ENCODE measurements at places on chromosomes 3 and 15.

DNA sequence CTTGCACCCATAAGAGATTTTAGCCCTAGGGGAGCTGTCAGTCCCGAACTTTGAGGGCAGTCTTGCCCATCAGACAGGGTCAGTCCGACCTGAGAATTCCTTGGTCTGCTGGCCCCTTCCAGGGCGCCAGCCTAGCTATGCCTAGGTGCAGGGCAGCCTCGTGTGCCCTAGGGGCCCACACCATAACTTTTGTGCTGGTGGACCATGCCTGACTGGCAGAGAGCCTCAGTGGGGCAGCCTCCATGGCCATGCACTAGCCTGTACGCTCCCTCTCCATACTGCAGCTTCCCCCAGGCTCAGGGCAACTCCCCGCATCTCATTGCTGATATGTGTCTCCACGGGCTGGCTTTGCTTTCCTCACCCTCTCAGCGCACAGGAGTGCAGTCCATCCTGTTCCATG, 835.8 kb upstream of the ALCAM start:
- no peak for DNase-seq

DNA sequence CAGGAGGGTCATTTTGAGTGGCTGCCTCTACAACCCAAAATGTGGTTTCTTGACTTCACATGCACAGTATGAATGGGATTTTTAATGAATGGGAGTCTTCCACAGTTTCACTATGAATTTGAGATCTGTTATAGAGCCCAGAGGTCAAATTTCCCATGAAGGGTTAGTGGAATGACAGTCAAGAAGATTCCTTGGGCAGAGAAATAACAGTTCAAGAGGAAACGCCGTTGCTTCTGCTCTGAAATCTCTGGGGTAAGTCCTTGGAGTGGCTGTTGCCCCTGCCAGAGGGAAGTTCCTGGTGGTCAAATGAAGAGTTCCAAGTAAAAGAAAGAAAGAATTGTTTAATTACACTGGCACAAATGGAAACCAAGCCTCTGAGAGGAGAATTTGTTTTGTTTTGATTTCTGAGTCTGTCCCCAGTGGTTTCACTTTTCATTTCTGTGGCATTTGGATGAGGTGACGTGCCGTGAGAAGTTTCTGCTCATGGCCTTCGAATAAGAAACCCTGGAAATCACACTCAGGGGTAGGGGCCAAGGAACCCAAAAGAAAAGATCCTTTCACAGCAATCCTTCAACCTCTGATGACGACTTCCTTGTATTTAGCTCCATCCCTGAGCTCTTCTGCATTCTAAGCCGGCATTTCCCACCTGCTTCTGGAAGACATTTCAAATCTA, 77.5 kb upstream of the IL12A start:
- DNase-seq: no peak

GRCh38 chr15:81049835-81050234, 49.1 kb downstream of the TLNRD1 start:
- no peak for DNase-seq

DNA sequence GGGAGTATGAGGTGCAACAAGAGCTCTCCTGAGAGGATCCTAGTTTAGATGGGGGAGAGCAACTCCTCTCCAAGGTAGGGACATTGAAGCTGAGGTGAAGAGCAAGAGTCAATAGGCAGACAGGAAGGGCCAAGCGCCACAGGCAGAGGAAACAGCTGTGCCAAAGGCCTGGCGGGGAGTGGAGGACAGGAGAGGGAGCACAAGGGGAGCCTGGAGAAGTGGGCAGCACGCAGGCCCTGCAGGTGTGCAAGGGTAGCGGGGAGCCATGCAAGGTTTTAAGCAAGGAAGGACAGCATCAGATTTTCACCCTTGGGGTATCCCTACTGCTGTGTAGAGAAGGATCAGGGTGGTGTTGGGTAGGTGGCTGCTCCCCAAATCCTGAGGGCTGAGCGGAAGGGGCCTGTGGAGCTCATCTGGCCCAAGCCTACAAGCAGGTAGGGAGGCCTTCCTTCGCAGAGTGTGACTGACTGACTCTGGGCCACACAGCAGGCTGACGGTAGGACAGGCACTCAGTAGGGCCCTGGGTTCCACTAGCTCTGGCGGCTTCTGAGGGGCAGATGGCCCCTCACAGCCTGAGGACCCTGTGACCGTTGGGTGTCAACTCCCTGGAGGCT, 13.3 kb downstream of the CHST13 start:
- no peak for DNase-seq

GRCh38 chr3:9229325-9229724, 20.1 kb downstream of the SRGAP3 start:
- no peak for DNase-seq

DNA sequence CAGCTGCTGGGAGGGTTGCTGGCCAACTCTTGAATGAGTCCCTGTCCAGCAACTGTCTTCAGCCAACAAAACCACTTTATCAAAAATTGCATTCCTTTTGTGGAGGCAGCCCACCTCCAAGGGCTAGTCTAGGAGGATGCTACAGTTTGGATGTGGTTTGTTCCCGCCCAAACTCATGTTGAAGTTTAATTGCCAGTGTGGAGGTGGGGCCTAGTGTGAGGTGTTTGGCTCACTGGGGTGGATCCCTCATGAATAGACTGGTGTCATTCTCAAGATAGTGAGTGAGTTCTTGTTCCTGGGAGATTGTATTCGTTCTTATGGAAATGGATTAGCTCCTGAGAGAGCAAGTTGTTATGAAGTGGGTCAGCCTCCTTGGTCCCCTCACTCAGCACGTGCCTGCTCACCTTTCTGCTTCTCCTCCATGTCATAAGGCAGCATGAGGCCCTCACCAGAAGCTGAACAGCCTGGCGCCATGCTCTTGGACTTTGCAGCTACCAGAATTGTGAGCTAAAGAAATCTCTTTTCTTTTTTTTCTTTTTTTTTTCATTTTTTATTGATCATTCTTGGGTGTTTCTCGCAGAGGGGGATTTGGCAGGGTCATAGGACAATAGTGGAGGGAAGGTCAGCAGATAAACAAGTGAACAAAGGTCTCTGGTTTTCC, 4.2 kb upstream of the RFC4 start:
- DNase-seq: no peak

GRCh38 chr3:72341920-72342319, 506.3 kb downstream of the SHQ1 start:
- DNase-seq: no peak

DNA sequence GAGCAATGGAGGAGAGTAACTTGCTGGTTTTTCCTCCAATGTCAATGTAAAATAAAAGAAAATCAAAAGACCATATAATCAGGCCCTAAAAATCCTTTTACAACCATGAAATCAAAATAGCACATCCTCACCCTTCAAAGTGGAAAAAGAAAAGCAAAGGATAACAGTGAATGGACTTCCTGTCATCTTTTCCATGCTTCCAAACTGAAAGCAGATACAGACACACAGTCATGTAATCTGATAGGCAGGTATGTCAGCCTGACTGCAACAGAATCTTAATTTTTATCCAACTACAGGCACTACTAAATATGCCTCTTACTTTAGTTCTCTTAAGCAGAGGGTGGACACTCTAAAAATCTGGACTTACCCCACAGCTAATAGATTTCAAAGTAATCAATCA, 27.8 kb upstream of the IGDCC4 start:
- no peak for DNase-seq

DNA sequence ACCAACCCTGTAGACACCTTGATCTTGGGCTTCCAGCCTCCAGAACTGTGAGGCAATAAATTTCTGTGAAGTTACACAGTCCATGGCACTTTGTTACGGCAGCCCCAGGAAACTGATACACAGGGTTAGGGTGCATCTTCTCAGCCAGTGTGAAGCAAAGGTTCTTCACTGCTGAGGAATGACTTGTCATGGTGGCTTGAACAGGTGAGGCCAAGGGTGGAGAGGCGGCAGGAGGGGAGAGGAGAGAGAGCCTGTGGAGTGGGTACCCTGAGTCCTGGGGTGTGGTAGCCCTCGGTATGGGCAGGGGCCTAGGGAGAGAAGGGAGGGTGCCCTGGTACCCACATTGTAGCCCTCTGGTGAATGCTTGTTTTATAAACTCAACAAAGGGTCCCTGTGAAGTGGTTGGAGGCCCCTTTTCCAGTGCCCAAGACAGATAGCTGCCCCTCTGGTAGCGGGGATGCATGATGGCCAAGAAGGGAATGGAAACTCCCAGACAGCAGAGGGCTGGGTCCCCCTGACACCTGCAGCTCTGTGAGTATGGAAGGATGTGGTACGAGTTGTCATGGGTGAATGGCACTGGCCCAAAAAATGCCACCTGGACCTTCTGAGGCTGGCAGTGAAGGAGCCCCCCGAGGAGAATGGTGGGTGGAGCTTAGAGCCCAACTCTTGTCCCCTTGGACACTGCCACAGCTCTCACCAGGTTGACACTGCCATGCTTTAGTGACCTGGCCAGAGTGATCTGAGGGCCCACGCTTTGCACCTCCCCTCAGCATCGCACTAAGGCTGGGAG, 49.6 kb downstream of the SPSB4 start:
- DNase-seq: no peak

DNA sequence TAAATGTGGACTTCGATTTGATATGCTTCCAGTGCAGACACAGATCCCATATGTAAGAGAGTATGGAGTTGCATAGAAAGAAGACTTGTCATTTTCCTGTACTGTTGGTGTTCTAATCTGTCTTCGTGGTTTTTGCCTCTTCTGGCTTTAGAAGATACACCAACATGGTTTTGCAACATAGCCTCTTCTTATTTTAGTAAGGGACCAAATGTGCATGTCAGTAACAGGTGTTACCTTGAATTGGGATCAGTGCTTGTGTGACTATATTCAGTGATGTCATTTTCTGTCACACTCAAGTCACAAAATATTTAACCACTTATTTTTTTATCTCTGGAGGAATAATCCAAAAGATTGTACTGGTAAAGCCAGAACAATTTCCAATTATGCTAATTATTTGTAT, 140.4 kb downstream of the SNRPN start:
- no peak for DNase-seq

DNA sequence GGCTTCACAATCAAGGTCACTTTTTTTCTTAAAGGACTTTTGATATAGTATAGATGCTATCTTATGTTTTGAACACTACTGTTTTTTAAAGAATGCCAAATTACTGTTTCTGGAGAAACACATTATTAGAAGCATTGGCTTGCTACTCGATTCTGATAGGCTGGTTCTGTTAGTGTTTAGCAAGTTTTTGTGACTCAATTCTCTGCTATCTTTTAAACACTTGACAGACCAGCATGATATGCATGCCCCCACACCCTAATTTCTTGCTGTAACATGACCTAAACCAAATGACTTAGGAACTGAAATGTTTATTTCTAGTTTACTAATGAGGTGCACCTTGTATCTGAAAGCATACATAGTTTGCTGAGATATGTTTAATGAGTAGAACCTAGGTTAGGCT, 5.5 kb upstream of the IL20RB start:
- DNase-seq: no peak

DNA sequence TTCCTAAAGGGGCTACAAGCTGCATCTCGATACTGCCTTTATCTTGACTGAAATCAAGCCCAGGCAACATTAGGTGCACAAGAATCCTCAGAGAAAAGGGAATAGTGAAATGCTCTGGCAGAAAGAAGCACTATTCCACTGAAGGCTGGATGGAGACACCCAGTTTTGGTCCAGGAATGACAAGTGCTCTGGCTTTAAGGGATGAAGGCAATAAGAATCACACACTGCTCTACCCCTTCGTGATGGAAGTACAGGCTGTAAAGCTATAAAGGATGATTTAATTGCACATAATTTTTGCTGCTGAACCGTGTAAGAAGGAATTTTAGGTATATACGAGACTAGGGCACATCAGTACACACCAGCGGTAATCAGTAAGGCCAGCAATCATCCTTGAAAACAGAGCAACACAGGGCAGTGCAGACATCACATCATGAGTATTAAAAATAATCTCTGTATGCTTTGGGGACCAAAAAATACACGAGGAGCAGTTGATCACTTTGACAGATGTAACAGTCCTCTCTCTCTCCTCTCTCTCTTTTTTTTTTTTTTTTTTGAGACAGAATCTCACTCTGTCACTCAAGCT, 414.6 kb upstream of the TBL1XR1 start:
- no peak for DNase-seq

DNA sequence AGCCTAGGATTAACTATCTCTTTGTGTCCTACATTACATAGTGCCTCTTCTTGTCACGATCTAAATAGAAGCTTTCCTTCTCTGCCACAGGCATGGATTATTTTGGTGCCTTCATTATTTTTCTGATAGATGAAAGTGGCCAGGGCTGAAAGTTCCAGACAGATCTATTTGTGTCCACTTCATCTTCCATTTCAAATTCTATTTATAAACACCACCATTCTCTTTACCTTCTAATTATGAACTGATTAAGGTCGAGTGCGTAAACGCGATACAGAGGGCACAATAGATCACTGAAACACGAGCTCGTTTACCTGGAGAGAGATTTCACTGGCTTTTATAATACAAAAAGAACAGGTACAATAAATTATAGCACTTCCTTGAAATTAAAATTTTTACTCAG, 105.0 kb downstream of the EDEM1 start:
- no peak for DNase-seq

GRCh38 chr15:52103217-52104207, 9.1 kb downstream of the BCL2L10 start:
- DNase-seq: no peak

GRCh38 chr3:157394411-157394810, 42.2 kb upstream of the PTX3 start:
- no peak for DNase-seq

GRCh38 chr3:187615630-187616029, 54.6 kb downstream of the SST start:
- no peak for DNase-seq

- peak; percentile 43 for DNase-seq
Measured at GRCh38 chr15:49908236-49908932, 210.6 kb downstream of the ATP8B4 start.

GRCh38 chr3:111967651-111968274, 11.1 kb upstream of the ABHD10 start:
- peak; percentile 69 for DNase-seq

- DNase-seq: no peak
Measured at GRCh38 chr3:12132881-12133280, 25.8 kb downstream of the TIMP4 start.

Measured in bone marrow (tissue), 2 donors.